ENCODE measurements at places on chromosomes 5 and 9.

GRCh38 chr9:84224246-84224645 lies 116.3 kb downstream of the SLC28A3 start:
- DNase-seq = no peak

- DNase-seq = no peak
These were observed 28.0 kb downstream of the SLC36A1 start for GRCh38 chr5:151475388-151475787.

DNA sequence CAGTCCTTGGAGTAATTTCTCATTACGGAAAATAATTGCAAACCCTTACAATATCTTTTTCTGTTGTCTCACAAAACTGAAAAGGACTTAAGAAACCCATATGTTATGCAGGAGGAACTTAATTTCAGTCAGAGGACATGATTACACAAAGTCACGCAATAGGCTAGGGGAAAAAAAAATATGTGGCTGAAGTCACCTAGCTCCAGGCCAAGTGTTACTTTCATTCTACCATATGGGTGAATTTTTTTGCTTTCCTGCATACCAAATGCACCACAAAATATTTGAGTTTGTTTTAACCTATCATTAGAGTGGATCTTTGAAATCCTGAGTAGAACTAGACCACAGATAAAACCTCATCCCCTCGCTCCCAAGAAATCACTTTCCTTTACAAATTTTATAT lies 523.5 kb downstream of the CAAP1 start:
- no peak for DNase-seq

- DNase-seq = no peak
These were observed at the start of gene PCDHA7 for GRCh38 chr5:140833993-140834392. PCDHA7 (plus strand) TSS chr5:140834269; CDS start chr5:140834384, 115 bp downstream.

GRCh38 chr5:155148694-155149093 lies 135.1 kb downstream of the KIF4B start:
- no peak for DNase-seq

All from keratinocyte (primary cell).